ENCODE measurements at places on chromosomes 6 and 20. TPM values are rescaled to one million over a fixed set of nuclear protein-coding genes. Genes with fewer than 3 reads are reported as not detected.

- no peak for DNase-seq
Measured at GRCh38 chr6:143336446-143337152, 113.9 kb downstream of the ADAT2 start.

DNA sequence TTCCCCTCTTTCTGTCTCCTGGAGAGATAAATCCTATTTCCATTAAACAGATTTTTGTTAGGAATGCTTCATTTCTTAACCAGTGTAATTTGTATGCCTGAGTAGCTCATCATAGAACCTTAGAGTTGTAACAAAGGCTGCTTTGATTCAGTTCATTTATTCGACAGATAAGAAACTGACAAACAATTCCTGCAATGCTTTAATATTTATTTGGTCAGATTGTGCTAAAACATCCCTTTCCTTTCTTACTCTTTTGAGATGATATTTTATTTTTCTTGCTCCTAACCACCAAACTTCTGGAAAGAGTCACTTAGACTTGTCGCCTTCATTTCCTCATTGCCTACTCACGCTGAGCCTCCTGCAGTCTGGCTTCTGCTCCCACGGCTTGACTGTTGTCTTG is 89.0 kb upstream of the SUPT3H start:
- DNase-seq, result no peak

- DNase-seq, result no peak
Measured at GRCh38 chr20:40575851-40576250, 113.2 kb downstream of the MAFB start.

- DNase-seq, result no peak
Measured at GRCh38 chr20:9617940-9618339, 103.5 kb downstream of the LAMP5 start.

DNA sequence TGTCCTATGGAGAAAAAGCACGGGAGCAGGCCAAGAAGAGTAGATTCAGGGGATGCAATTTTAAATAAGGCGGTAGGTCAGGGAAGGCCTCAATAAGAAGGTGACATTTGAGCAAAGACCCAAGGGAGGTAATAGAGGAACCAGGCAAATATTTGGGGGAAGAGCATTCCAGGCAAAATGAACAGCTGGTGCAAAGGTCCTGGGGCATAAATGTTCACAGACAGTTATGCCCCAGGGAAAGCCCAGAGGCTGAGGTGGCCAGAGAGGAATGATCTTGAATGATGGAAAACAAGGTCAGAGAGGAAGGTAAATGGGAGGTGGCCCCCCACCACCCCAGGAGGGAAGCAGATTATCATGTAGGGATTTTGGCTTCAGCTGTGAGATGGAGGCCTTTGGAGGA is 47.4 kb upstream of the SIRPA start:
- no peak for DNase-seq

DNA sequence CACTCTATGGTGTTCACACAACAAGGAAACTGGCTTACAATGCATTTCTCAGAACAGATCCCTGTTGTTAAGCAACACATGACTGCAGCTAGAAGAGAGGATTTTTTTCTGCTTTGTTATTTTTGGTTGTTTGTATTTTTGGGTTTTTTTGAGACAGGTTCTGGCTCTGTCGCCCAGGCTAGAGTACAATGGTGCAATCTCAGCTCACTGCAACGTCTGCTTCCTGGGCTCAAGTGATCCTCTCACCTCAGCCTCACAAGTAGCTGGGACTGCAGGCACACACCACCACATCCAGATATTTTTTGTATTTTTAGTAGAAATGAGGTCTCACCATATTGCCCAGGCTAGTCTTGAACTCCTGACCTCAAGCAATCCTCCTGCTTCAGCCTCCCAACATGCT is 12.7 kb downstream of the CD24 start:
- DNase-seq, result no peak

- DNase-seq, result no peak
Measured at GRCh38 chr6:52127957-52128356, 40.5 kb upstream of the PKHD1 start.

GRCh38 chr6:153160221-153160620 is 29.1 kb upstream of the RGS17 start:
- DNase-seq, result no peak

GRCh38 chr6:152244998-152245630 is 392.0 kb downstream of the SYNE1 start:
- DNase-seq, result no peak

- DNase-seq, result no peak
Measured at GRCh38 chr6:136186363-136186762, 63.7 kb downstream of the MTFR2 start.

DNA sequence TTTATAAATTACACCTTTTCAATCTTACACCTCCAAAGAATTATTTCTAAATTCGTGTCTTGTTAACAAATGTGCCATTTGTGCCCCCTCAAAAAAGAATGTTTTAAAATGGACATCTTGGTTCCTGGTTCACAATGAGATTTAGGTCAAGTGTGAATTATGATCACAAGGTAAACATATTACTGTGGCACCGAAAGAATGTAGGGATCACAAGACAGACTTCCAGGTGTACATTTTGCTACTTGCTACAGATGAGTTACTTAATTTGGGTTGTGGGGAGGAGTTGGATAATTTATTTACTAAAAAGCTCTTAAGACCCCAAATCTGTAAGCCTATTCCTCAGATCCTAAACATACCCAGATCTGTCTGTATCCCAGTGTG is 25.0 kb upstream of the ADTRP start:
- no peak for DNase-seq

DNA sequence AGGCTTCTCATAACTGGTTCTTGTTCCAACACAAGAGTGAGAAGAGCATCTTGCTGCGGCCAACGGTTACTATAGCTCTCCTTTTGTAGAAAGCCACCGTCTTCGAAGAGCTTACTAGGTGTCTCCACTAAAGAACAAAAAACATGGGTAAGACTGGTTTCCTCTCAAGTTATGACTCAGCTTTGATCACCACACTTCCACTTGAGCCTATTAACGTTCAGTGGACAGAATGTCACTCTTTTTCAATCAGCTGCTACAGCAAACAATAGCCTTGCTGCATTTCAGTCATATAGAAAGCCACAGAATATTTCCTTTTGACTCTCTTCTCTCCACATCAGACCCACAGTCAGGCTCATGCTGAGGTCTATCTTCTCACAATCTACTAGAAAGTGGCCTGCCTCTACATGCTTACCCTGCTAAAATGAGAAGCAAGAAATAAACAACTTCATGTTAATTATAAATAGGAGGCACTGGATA is 243.5 kb upstream of the PREP start:
- DNase-seq, result no peak

GRCh38 chr6:88848870-88849269 is 114.5 kb downstream of the RNGTT start:
- DNase-seq, result no peak

DNA sequence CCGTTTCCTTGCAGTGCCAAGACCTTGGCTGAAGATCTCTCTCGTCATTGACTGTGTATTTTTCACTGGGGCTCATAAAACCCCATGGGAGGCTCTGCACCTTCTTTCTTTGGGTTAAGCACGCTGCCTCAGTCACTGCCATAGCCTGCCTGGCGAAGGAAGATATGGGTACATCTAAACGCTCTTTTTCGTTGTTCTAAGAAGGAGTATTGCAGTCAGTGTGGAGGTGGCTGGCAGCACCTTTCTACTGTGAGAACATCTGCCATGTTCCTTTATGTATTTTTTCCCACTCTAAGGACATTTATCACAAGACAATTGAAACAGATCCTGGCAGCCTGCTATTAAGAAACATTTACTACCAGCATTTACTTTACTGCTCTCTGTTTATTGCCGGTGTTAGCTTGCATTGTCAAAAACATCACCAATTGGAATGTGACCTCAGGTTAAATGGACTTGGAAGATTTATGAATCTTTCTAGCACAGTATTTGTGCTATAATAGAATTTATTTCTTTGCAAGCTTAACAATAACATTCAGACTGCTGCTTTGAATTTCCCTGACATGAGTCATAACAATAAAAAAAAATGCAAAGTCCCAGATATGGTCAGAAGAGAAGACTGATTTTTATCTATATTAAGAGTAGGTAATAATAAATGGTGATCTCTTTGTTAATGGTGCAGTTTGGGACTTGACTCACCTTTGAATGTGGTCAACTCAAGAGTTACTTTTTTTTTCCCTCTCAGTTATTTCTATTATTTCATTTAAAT is 62.2 kb upstream of the CLDN20 start:
- no peak for DNase-seq

GRCh38 chr6:148855744-148856143 is 108.9 kb downstream of the UST start:
- no peak for DNase-seq

GRCh38 chr20:51532577-51533191 is 9.8 kb downstream of the NFATC2 start:
- DNase-seq, result no peak

GRCh38 chr6:37435373-37435772 is 2.4 kb downstream of the CMTR1 start:
- DNase-seq, result no peak

- DNase-seq, result peak; percentile 50
Measured at GRCh38 chr6:117270843-117271507, 5.6 kb downstream of the VGLL2 start.

- DNase-seq, result no peak
Measured at GRCh38 chr20:41174373-41174772, 37.0 kb downstream of the PLCG1 start.

GRCh38 chr6:132466952-132467351 is 46.0 kb downstream of the STX7 start:
- DNase-seq, result no peak

DNA sequence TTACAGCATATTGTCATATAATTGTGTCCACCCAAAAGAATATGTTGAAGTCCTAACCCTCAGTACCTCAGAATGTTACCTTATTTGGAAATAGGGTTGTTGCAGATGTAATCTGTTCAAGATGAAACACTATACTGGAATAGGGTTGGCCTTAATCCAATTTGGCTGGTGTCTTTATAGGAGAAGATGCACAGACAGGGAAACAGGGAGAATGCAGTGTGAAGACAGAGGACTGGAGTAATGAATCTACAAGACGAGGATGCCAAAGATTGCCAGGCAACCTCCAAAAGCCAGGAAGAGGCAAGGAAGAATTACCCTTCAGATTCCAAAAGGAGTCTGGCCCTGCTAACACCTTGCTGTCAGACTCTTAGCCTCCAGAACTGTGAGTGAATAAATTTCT is 482.9 kb downstream of the PTPRT start:
- DNase-seq, result no peak

DNA sequence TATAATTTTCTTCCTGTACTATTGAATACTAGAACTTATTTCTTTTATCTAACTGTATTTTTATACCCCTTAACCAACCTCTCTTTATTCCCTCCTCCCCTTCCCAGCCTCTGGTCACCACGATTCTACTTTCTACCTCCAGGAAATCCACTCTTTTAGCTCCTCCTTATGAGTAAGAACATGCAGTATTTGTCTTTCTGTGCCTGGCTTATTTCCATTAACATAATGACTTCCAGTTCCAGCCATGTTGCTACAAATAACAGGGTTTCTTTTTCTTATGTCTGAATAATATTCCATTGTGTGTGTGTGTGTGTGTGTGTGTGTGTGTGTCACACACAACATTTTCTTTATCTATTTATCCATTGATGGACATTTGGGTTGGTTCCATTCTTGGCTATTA is 152.3 kb upstream of the OLIG3 start:
- no peak for DNase-seq

GRCh38 chr6:16690608-16691142 is 70.6 kb downstream of the ATXN1 start:
- no peak for DNase-seq

DNA sequence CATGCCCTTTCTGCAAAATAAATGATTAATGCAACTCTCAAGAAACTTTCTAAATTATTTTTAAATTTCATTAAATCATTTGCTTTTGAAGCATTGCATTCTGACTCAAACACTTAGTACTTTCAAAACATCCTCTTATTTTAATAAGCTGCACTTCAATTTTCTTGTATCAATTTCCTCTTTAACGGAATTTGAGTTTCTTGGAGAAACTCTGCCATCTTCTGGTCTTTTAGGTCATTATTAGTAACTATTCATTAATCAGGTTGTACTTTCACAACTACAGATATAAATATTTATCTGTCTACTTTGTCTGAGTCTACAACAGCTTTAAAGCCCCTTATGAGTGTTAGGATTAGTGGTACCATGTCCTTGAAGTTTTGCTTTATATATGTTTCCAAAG is 30.2 kb downstream of the TMX4 start:
- DNase-seq, result no peak

DNA sequence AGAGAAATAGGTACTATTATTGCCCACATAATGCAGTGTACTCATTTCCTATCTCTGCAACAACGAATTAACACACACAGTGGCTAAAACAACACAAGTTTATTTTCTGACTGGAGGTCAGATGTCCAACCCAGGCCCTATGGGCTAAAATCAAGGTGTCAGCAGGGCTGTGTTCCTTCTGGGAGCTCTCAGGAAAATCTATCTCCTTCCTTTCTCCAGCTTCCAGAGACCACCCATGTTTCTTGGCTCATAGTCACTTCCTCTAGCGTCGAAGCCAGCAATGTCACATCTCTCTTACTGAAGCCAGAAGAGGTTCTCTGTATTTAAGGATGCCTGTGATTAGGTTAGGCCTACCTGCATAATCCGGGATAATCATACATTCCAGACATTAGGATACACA is 60.9 kb upstream of the TOP1 start:
- no peak for DNase-seq

DNA sequence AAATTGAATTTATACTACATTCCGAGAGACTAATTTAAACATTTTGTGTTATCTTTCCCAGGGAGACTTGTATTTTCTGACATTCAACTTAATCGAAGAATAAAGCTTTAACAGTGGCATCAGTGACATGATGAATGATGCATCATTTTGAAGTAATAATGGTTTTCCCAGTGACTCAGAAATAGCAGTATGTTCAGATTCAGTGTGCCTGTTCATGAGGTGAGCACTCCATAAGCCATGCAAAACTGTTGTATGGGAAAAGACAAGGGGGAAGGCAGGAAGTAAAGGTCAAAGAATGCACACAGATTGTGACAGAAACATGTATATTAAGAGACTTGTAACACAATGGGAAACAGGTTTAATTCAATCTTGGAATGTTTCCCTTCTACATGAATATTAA is 1348.2 kb upstream of the GJE1 start:
- DNase-seq, result no peak

GRCh38 chr6:73854998-73855718 is 159.2 kb downstream of the CD109 start:
- DNase-seq, result no peak

- no peak for DNase-seq
Measured at GRCh38 chr6:161242779-161243693, 30.8 kb downstream of the AGPAT4 start.

DNAJC5 gene
- total RNA-seq, result 29.0 TPM

SLC24A3 gene
- total RNA-seq, result 0.56 TPM

MOG gene
- not detected for total RNA-seq

MTHFD1L gene
- total RNA-seq, result 13.1 TPM

EYA4 gene
- 0.35 TPM for total RNA-seq

SLC32A1 gene
- total RNA-seq, result not detected

TMC2 gene
- total RNA-seq, result 0.09 TPM

MCCD1 gene
- total RNA-seq, result not detected

MRPS18B gene
- total RNA-seq, result 25.4 TPM

CASS4 gene
- 0.09 TPM for total RNA-seq

ZNF311 gene
- total RNA-seq, result 0.58 TPM

TRIM40 gene
- not detected for total RNA-seq

SMOC2 gene
- total RNA-seq, result 2.5 TPM

SRPK1 gene
- 34.9 TPM for total RNA-seq

LAMP5 gene
- not detected for total RNA-seq

CCM2L gene
- 0.31 TPM for total RNA-seq

TINAG gene
- not detected for total RNA-seq

KIF25 gene
- total RNA-seq, result not detected

SRMS gene
- total RNA-seq, result not detected

DEFB113 gene
- total RNA-seq, result not detected

PTGIS gene
- 2.2 TPM for total RNA-seq
